ENCODE measurements at places on chromosomes 1 and 21.

- DNase-seq = no peak
Measured at GRCh38 chr1:90351019-90351418, 356.1 kb downstream of the ZNF326 start.

DNA sequence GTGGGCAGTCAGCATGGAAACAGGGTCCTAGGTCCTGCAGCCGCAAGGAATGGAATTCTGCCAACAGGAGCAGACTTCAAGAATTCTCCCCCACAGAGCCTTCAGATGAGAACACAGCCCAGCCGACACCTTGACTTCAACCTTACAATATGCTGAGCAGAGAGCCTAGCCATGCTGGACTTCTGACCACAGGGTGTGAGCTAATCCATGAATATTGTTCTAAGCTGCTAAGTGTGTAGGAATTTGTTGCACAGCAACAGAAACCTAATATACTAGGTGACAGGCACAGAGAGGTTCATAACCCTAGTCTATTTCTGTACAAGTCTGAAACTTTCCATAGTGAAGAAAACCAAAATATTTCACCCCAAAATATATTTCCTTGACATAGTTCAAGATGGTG is 32.9 kb upstream of the IFNGR2 start:
- no peak for DNase-seq

- no peak for DNase-seq
Measured at GRCh38 chr1:214824763-214825162, 221.8 kb downstream of the CENPF start.

DNA sequence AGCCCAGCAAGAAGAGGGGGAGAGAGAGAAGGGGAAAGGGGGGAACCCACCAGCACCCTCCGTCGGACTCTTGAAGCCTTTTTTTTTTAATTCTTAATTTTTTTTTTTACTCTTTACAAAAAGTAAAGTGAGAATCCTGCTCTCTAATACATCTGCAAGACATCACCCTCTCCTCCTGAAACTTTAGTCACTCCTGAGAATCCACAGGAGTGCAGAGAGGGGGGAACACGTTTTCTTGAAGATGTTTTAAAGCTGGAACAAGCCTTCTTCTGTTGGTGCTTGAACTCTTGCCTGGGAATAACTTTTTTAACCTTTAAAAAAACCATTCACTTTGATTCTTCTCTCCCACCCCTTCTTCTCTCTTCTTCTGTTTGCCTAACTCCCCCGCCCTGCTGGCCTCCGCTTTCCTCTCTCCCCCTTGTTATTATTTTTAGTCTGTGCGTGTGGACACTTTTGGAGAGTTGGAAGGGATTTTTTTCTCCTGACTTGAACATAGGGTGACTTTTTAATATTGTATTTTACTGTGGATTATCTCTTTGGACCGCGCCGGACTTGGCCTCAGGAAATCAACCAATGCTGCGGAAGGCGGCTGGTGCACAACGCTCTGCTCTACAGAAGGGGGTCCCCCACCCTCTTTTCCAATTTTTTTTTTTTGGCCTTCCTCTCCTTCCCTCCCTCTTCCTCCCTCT is 383 bp upstream of the PRRX1 start:
- DNase-seq = no peak

GRCh38 chr21:36534656-36535055 is 54.7 kb upstream of the CLDN14 start:
- no peak for DNase-seq

DNA sequence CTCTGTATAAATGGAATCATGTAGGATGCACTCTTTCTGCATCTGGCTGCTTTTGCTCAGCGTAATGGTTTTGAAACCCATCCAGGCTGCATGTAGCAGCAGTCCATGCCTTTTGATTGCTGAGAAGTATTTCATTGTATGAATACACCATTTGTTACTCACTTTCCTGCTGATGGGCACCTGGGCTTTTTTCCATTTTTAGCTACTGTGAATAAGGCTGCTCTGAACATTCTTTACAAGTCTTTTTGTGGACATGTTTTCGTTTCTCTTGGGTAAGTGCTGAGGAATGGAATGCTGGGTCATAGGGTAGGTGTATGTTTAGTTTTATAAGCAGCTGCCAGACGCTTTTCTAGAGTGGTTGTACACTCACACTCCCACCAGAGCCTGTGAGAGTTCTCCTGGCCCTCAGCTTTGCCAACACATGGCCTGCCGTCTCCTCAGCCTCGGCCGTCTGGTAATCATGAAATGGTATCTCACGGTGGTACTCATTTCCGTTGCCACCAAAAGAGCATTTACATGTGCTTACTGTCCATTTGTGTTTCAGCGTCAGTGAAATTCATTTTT is 22.7 kb downstream of the SLX9 start:
- DNase-seq = no peak

- no peak for DNase-seq
Measured at GRCh38 chr1:204683284-204684205, 2.0 kb downstream of the LRRN2 start.

DNA sequence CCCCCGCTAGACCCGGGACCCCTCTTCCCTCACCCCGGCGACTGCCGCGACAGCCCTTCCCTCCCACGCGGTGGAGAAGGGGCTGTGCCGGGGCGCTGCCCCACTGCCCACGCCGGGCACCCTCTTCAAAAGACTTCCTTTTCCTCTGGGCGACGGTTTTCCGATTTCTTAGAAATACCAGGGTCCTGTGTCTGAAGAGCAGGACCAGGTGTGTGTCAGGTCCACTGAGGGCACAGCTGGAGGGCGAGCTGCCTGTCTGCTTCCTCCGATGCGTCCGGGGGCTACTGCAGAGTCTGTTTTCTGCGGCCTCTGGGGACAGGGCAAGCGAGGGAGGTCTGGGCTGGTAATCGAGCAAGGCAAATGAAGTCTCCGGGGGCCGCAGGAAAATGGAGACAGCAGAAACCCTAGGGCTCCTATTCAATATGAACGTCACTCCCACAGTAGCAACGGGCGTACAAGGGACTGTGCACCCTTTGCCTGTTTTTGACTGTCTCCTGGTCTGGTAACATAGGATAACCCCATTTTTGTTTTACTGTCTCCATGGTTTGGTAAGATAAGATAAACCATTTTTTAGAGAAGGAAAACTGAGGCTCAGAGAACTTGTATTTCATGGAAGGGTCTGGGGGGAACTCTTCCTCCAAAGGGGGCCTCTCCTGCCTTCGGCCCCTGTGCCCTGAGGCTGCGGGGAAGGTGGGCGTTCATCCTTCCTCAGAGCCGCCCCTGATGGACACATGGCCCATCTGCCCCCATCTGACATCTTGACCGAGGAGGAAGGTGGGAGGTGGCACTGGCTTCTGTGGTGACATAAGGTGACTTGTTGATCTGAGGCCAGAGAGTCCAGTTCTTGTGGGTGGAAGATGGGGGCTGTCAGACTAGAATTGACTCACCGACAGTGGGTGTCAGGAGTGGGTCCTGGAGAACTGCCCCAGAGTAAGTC is 970 bp downstream of the TNFRSF1B start:
- no peak for DNase-seq

- DNase-seq = no peak
Measured at GRCh38 chr1:221824025-221824424, 82.1 kb upstream of the DUSP10 start.

DNA sequence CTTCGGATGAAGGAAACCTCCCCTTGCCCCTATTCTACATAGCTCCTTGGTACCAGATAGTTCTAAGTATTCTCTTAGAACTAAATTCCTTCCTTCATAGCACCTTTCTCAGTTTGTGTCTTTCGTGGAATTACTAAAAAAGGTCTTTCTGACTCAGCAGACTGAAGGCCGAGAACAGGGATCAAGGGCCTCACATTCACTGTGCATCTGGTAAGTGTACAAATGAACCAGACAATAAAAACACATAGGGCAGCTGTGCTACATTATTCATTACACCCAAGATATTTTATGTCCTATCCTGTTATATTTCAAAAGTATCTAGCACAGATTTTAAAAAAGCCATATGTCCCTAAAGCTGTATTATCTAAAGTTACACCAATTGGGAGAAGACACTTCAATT is 62.9 kb upstream of the HP1BP3 start:
- DNase-seq = no peak

- no peak for DNase-seq
Measured at GRCh38 chr1:67149179-67149770, 14.5 kb upstream of the C1orf141 start.

DNA sequence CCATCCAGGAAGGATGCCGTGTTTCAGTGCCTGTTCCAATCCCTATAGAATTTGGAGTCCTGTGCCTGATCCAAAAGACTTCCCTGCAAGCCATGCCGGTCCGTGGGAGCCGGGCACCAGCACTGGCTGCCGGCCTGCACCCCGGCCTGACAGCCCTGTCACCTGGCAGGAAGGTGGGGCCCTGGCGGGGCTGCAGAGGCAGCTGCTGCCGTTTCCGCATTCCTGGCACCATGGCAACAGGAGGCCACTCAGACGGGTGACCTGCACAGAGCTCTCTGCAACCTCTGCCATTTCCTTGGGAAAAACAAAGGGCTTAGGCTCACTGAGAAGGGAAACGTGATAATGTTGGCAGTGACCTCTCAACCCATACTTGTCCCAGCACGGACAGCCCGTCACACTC is 63.2 kb upstream of the TMEM51 start:
- no peak for DNase-seq

DNA sequence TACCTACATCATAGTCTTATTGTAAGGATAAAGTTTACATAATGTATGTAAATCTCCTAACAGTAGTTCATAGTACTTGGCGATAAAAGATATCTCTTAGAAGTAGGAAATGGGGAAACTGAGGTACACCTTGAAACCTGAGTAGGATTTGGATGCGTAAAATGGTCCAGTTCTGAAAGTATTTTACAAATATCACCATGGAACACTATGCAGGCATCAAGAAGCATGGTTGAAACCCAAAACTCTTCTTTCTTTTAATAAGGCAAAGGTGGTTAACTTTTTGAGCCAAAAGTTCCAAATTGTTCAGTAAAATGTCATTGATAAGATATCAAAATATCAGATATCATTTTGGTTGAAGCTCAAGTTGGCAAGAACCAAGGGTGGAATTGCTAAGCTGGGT is 46.0 kb downstream of the ROR1 start:
- DNase-seq = no peak
